Adrenal gland (tissue), 19 donors: ENCODE measurements at places on chromosomes 12 and 14. TPM values are rescaled to one million over a fixed set of nuclear protein-coding genes. Genes with fewer than 3 reads are reported as not detected.

The KITLG gene
- total RNA-seq, result 11.4 TPM

The HOXC4 gene
- total RNA-seq, result 7.4 TPM

The CCT2 gene
- 88.2 TPM for total RNA-seq

The C12orf50 gene
- total RNA-seq, result 0.04 TPM

The NGB gene
- not detected for total RNA-seq

The RBP5 gene
- total RNA-seq, result 8.8 TPM

The KRT82 gene
- total RNA-seq, result not detected

The TTC6 gene
- not detected for total RNA-seq

The CIROP gene
- total RNA-seq, result not detected

The OR4E1 gene
- not detected for total RNA-seq

The CEBPE gene
- not detected for total RNA-seq

The NRIP2 gene
- total RNA-seq, result 1.3 TPM

The CCDC175 gene
- total RNA-seq, result not detected

The GALC gene
- 39.0 TPM for total RNA-seq

The GLT1D1 gene
- total RNA-seq, result not detected

The SLC25A47 gene
- not detected for total RNA-seq

The OTOGL gene
- 0.07 TPM for total RNA-seq

The MORN3 gene
- total RNA-seq, result 0.29 TPM

The CELA1 gene
- 4.6 TPM for total RNA-seq

The C12orf54 gene
- total RNA-seq, result 0.94 TPM

The TUNAR gene
- total RNA-seq, result not detected
